SHP77 (cell line): ENCODE measurements at places on chromosomes 4 and X.

DNA sequence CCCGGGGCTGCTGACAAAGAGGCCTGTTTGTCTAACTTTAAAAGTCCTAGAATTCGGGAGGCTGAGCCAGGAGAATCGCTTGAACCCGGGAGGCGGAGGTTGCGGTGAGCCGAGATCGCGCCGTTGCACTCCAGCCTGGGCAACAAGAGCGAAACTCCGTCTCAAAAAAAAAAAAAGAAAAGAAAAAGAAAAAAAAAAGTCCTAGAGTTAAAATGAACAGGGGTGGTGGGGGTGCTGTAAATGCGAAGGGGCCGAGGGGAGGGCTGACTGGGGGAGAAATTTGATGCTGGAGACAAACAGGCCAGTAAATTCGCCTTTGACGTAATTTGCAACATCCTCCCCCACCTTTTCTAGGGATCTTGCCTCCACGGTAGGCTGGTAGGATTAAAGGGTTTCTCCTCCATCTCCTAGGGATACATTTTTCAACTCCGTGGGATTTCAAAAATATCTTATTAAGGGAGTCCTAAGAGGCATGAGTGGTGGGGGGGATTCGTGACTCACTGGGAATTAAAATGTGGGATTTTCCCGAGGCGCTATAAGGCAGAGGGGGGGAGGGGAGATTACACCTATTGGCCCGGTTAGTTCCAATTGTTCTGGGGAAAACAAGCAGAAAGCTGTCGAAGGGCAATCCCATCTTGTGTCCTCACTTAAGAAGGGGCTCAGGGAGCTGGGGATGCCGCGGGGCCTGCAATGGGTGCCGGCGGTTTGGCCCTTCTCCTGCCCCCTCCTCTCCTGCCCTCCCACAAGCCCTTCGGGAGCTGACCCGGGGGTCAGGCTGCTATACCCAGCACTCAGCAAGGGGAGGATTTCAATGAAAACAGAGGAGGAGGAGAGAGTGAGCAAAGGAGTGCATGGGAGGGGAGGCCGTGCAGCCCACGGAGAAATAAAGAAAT, 3.0 kb upstream of the BCOR start:
- no peak for DNase-seq

- DNase-seq: no peak
Observed at GRCh38 chrX:65702956-65703355, 35.5 kb downstream of the MSN start.

DNA sequence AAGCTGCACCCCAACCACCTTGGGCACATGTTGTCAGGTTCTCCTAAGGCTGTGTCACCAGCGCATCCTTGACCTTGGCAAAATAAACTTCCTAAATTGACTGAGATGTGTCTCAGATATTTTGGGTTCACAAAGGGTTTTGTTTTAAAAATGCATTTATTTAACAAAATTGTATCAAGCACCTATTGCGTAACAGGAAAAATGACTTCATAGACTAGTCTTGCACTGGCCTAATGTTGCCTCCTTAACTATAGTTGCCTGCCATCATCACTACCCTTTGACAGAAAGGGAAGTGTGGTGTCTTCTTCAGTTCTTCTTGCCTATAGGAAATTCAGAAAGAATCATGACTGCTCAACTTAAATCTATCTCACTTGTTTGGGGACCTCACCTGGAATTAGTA, 374.2 kb downstream of the SH2D1A start:
- no peak for DNase-seq

GRCh38 chrX:81979806-81980515, 778.1 kb downstream of the SH3BGRL start:
- DNase-seq: no peak

DNA sequence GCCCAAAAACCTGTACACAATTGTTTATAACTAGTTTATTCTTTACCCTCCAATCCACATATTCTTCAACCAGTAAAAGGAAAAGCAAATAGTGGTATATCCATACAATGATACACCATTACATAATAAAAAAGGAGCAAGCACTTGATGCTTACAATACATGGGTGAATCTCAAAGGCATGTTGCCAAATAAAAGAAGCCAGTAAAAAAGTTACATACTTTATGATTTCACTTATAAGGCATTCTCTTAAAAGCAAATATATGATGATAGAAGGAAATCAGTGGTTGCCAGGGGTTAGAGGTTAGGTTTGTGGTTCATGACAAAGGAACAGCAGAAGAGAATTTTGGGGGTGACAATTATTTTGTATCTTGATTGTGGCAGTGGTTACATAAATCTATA, 896.1 kb upstream of the LCORL start:
- DNase-seq: no peak

- DNase-seq: no peak
Observed at GRCh38 chrX:4710618-4711433, 997.4 kb upstream of the PRKX start.

GRCh38 chrX:20863649-20864048, 510.6 kb upstream of the CNKSR2 start:
- no peak for DNase-seq

GRCh38 chr4:163280703-163281519, 51.5 kb downstream of the NPY1R start:
- DNase-seq: no peak

DNA sequence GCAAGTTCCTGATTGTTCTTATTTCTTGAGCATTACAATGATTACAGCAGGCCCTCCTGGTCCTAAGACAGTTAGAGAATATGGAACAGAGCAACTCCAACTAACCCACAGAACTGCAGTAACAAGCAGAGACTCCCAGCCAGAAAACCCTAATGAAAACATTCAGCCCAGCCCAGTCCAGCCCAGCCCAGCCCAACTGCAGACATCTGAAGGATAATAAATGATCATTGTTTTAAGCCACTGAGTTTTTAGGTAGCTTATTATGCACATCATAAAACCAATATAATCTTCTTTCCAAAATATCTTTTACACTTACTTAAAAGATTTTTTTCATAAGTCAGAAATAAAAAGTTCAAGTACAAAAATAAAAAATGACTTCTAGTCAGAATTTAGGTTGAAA, 51.3 kb downstream of the SPOCK3 start:
- no peak for DNase-seq

- no peak for DNase-seq
Observed at GRCh38 chr4:145735347-145735675, 55.4 kb downstream of the C4orf51 start.

- DNase-seq: no peak
Observed at GRCh38 chr4:21962691-21963090, 14.1 kb upstream of the KCNIP4 start.

GRCh38 chrX:150262456-150262855, 100.7 kb upstream of the MAMLD1 start:
- no peak for DNase-seq

DNA sequence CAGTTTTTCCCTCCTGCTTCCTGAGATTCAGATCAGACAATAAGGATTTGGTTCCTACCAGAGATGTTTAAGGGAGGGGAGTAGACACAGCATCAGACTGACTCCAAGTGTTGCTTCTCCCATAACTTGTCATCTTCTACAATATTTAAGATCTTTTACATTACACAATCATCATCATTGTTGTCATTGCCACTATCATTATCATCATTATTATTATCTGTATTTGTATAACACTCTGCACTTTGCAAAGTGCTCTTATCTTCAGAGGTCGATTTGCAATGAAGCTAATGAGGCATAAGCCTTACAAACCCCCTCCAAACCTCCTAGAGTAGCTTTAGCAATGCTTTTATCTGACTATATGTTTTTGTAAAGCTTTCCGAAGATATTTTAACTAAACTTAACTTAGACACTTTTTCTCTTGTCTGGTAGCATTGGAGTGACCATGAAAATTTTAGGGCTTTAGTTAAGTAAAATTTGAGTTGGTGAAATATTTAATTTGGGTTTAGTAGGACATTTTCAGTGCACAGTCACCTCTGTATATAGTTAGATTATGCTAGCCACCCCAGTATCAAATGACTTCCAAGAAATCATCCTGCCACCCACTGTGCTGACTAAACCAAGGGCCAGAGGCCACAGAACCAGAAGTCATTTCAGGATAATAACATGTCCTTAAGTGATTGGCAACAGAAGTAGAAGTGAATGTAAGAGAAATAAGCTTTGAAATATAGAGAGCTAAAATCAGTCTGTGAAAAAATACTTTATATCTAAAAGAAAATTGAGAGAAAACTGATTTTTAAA, 124.2 kb upstream of the NRK start:
- DNase-seq: no peak

DNA sequence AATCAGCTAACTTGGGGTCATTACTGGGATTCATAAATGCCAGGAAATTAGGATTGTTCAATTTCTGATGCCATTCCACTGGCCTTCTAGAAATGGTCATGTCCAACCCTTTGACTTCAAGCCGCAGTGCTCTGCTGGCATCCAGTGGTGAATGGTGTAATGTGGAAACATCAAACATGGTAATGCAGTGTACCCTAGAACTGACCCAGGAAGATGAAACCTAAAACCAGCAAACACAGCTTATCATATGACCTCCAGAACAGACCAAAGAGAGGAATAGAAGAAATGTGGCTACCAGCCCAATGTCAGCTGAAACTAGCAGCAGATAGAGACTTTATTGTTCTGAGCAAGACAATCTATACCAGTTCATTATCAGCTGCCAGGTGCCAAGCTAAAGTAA, 13.8 kb downstream of the CXCL13 start:
- DNase-seq: no peak

DNA sequence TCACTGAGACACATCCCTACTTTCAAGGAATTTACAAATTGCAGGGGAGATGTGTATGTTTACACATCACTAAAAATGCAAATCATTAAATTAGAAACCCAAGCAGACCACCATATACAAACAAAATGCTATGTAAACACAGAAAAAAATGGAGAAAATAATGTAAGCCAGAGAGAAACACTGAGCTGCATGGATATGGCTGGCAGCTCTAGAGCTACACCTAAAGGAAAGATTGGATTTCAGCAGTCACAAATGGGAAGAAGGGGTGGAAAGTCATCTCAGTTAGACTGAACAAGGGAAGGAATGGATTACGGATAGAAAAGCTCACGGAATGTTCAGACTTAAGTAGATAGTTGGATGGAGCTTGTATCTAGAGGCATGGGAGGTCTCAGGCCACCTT, 186.3 kb downstream of the MOSPD2 start:
- no peak for DNase-seq

DNA sequence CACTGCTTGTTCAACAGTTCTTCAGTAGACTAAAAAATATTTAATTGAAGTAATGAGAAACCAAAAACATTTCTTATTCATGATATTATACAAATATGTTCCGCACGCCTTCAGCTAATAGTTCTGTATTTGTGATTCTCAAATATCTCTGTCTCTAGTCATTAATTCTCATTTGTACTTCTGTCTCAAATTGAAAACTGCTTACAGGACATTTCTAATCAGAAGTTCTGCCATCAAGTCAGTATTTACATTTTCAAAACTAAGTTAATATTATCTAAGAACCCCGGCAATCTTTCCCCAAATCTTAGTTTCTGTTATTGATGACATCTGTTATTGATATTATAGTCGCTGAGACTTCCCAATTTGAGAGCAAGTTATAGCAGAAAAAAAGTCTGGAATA, 78.6 kb upstream of the PGRMC2 start:
- DNase-seq: no peak

GRCh38 chrX:119659522-119659921, 33.4 kb downstream of the SEPTIN6 start:
- no peak for DNase-seq

GRCh38 chrX:67724359-67725110, 180.7 kb downstream of the AR start:
- DNase-seq: no peak

DNA sequence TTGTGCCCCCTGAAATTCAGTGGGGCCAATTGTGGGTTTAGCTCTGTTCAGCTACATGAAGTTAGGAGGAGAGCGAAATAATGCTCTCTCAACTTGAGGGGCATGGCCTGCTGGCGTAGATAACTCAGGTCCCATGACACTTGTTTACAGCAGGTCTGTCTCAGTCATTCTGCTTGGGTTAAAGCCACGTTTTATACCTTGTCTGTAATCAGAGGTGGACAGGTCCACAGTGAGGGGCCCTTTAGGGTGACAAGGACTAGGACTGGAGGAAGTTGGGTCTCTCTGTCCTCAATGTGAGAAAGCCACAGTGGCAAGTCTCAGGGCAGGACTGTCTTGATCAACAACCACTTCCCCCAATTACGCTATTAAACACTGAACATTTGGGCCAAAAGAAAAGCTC, 49.0 kb downstream of the PDHA1 start:
- no peak for DNase-seq

- no peak for DNase-seq
Observed at GRCh38 chrX:95056901-95057300, 1382.9 kb downstream of the FAM133A start.

GRCh38 chr4:39452153-39452859, 6.4 kb downstream of the RPL9 start:
- no peak for DNase-seq

DNA sequence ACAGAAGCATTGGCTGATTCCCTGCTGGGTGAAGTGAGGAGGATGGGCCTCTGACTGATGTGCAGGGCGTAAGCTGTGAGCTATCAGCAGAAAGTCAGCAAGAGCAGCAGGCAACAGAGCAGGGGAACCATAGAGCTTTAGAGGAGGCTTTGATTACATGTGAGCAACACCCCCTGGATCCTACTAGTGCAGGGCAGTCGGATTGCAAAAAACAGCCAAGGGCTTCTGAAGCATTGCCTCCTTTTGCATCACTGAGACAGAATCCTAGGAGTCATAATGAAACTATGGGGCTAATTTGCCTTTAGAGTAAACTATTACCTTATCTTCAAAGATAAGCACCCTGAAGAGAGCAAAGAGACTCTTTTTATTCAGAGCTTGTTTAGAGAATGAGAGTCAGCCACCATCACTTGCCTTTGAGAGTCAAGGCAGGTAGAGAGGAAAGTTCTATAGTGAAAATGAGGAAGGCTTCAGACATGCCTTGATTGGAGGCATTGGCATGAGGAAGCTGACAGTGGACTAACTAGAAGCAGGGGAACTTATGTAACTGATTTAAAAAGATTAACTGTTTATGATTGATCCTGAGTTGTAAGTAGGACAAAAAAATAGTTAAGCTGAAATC, 420.3 kb downstream of the PDHA2 start:
- no peak for DNase-seq

- DNase-seq: no peak
Observed at GRCh38 chr4:123599920-123600810, 203.6 kb downstream of the SPRY1 start.

DNA sequence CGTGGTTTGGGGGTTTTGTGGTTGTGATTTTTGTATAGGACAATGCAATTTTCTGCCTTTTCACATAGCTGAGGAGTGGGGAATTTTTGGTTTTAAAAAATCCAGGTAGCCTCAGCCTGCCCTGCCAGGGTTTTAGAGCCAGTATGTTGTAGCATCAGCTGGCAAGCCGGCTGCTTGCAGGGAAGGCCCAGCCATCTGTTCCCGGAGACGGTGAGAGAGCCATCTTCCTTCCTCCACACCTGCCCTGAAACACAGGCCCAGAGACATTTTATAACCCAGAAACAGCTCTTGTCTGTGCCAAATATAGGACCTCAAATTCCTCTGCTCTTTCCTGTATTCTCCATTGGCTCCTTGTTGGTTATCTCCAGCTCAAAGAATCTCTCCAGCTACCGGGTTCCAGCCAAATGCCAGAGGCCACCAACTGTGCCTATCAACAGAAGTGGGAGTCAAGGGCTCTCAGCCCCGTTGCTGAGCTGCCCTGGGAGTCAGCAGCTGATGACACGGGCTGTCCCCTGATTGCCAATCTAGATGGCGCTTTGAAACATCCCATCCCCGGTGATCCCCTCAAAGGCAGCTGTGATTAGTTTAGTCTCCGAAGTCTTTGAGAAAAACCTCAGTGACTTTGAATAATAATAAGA, 595.2 kb downstream of the MID1IP1 start:
- peak; percentile 35 for DNase-seq
